ENCODE measurements at places on chromosomes 4 and X. TPM values are rescaled to one million over a fixed set of nuclear protein-coding genes. Genes with fewer than 3 reads are reported as not detected.

The CT45A5 gene
- total RNA-seq: not detected

The GAGE12J gene
- not detected for total RNA-seq

The GATA1 gene
- total RNA-seq: 0.98 TPM

The DCLK2 gene
- 14.0 TPM for total RNA-seq

DNA sequence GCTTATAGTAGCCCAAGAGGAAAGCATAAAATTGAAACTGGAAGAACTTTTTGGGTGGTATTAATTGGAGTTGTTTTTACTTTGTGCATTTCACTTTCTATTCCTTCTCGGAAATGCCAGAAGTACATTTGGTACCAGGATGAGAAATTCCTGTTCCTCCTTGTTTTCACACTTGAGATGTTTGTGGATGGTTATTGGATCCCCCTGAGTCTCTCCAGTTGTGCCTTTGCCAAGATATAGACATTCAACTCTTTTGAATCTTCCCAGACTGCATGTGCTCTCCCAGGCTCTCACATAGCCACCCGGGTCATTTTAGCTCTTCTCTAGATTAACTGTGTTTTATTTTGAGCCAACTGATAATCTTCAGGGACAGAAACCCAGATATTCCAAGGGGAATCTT is 120.5 kb downstream of the AFF1 start:
- DNase-seq: no peak

GRCh38 chr4:184500748-184501589 is 26.6 kb upstream of the IRF2 start:
- DNase-seq: no peak

DNA sequence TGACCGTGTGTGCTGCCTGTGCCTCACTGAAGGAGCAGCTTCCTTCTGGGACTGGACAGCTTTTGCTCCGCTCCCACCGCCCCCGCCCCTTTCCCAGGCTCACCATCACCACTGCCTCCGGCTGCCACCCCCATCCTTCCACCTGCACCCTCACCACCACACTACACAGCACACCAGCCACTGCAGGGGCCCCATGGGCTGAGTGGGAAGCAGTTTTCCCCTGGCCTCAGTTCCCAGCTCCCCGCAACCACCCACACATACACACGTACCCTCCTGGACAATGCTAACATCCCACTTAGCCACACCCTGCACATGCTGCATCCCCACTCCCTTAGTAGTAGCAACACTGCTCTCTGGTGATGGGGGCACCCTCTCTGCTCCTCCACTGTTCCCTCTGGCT is 29.6 kb upstream of the COX18 start:
- DNase-seq: no peak

DNA sequence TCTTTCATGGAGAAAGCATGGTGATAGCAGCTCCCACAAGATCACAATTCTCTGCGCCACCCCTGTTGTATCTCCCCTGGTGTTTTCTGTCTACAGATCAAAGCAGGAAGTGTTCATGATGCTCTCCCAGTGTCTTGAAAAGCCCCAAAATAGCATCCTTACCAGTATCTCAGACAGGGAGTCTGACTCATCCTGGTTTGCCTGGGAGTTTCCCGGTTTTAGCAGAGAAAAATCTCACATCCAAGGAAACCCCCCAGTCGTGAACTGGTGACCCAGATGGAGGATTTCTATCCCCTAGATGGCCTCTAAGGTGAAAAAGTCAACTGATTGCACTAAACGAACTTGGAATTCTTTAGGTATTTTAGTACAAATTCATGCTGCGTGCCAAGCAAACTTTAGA is 64.3 kb upstream of the NR0B1 start:
- DNase-seq: no peak

DNA sequence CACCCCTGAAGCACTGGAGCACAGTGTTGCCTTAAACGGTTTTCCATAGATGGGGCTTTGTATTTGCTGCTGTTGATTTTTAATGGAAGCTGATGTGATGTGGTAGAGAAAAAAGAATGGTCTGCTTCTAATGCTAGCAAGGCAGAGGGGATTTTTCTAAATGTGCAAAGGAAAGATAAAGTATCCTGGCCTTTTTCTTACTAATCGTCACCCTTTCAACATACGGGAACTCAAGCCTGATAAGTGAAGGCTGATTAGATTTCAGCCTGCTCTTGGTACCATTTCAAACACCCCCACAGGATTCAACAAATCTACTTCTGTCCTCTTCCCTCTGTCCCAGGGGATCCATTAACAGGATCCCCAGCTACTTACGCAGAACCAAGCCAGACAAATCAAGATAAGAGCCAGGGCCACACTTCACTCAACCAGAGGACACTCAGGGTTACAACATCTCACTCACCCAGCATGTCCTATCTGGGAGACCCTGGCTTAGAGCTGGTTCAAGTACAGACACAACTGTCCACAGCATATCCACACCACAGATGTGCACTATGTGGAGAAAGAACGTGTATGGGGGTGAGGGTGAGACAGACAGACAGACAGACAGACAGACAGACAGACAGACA is 180.0 kb downstream of the SH3KBP1 start:
- DNase-seq: no peak

- DNase-seq: no peak
Observed at GRCh38 chr4:167031534-167032156, 202.6 kb downstream of the SPOCK3 start.

DNA sequence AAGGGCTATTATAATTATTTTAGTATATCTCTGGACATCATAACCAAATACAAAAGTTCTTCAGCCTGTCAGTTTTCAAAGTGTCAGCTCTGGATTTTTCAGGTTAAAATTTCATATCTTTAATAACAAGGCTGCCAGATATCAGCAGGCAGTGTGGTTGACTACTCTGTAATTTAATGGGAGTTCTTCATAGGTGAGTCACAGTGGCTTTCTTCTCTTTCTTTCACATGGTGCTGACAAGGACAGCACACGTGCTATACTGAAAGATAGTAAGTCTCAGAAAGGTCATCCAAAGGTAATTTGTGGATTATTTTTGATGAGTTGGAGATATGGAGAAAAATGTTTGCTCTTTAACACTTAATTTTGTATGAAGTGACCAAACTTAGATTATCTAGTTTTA is 43.2 kb downstream of the GALNT7 start:
- no peak for DNase-seq
